ENCODE measurements at places on chromosomes 1 and 21. TPM values are rescaled to one million over a fixed set of nuclear protein-coding genes. Genes with fewer than 3 reads are reported as not detected.

PLEKHN1 gene
- 4.8 TPM for total RNA-seq

TCHH gene
- 0.19 TPM for total RNA-seq

IL12RB2 gene
- total RNA-seq: 0.56 TPM

LCE2D gene
- total RNA-seq: not detected

AMY1C gene
- not detected for total RNA-seq

DDR2 gene
- total RNA-seq: 154 TPM
